ENCODE measurements at places on chromosomes 7 and 10.

- DNase-seq, result no peak
- no peak overlapping the region for H3K27ac ChIP-seq
- H3K27me3 ChIP-seq, result peaks cover 51% of the 10 kb centered on the region
- H3K4me3 ChIP-seq, result no peak overlapping the region
- no peaks in the 10 kb centered on the region for H3K4me1 ChIP-seq
These were observed 22.6 kb downstream of the CCDC3 start for GRCh38 chr10:12978891-12979290.

- no peak overlapping the region for H3K27ac ChIP-seq
- no peak overlapping the region for H3K4me3 ChIP-seq
- DNase-seq, result no peak
These were observed 431.1 kb upstream of the LRGUK start for GRCh38 chr7:133696056-133696455.

GRCh38 chr7:121061677-121062582 is 73.4 kb downstream of the CPED1 start:
- peak overlapping the region; percentile 27 for H3K27ac ChIP-seq
- H3K4me1 ChIP-seq, result peaks cover 29% of the 10 kb centered on the region
- H3K27me3 ChIP-seq, result no peaks in the 10 kb centered on the region
- H3K4me3 ChIP-seq, result no peak overlapping the region
- H3K36me3 ChIP-seq, result peaks cover 15% of the 10 kb centered on the region
- no peak for DNase-seq

GRCh38 chr10:112246-112645 is 23.0 kb upstream of the ZMYND11 start:
- no peak for DNase-seq
- no peaks in the 10 kb centered on the region for H3K36me3 ChIP-seq
- no peaks in the 10 kb centered on the region for H3K4me1 ChIP-seq
- H3K4me3 ChIP-seq, result no peak overlapping the region

DNA sequence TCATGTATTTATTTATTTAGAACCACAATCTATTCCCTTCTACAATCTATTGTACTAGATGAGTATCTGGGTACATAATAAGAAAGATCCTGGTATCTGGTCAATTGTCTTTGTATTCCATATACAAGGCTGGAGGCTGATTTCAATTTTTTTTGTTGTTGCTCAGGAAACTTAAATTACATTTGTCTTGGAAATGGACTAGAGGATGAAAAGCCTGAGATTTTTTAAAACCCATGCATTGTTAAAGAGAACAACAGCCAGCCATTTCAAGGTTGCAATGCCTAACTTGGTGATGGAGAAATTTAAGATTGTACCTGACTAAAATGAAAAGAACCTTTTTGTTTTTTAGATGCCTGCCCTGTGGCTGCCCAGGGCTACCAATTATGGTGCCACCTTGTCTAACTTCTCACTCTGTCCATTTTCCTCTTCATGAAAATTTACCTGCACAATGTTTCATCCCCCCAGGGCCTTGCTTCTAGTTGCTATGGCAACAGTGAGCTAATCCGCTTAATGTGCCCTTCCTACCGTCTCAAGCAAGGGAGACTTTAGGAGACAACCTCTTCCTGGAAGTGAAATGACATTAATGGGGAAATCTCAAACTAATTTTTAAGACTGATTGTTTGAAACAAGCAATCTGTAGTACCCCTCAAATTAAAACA is 203.7 kb upstream of the PHYHIPL start:
- no peak overlapping the region for H3K27ac ChIP-seq
- H3K4me3 ChIP-seq, result no peak overlapping the region
- H3K36me3 ChIP-seq, result no peaks in the 10 kb centered on the region

- H3K27me3 ChIP-seq, result no peaks in the 10 kb centered on the region
- no peak overlapping the region for H3K4me3 ChIP-seq
- H3K27ac ChIP-seq, result peak overlapping the region; percentile 74
- DNase-seq, result peak; percentile 50
- peaks cover 31% of the 10 kb centered on the region for H3K4me1 ChIP-seq
- no peaks in the 10 kb centered on the region for H3K36me3 ChIP-seq
These were observed 10.9 kb upstream of the MAP3K8 start for GRCh38 chr10:30422981-30423654.

DNA sequence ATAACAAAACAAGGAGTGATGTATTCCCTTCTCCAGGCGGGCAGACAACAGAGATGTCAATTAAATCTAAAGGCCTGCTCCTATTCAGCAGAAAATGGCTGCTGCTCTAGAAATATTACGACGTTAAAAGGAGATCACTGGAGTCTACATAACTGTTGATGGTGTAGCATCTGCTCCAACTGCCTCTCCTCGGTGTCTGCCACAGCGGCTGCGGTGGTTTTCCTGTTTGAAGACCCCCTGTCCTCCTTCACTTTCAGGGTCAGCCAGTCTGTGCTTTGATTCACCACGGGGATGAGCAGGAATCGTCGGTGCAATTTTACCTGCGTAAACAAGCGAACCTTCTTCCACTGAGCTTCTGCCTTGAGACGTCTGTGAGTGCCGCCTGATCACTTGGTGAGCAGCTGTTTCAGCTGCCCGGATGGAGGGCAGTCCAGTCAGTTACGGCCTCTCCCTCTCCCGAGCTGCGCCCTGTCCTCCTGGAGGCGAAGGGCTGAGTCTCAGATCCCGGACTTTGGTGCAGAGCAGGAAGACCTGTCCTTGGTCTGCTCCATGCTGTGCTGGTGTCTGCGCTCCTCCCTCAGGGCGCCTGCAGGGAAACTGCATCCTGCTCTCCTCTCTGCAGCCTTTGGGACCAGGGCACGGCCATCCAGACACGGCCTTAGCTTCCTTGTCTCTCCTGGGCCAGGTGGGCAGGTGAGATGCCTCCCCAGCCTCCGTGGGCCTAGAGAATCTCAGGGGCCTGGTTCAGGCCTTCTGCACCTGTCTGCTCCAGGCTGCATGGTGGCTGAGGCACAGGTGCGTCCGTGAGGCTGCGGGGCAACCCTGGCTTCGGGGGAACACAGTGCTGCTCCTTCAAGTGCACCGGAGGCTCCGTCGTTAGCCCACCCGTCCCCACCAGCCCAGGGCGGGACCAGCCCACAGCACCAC is 326.6 kb downstream of the ADARB2 start:
- no peak overlapping the region for H3K27ac ChIP-seq
- DNase-seq, result no peak
- peaks cover 43% of the 10 kb centered on the region for H3K27me3 ChIP-seq
- no peaks in the 10 kb centered on the region for H3K4me1 ChIP-seq

DNA sequence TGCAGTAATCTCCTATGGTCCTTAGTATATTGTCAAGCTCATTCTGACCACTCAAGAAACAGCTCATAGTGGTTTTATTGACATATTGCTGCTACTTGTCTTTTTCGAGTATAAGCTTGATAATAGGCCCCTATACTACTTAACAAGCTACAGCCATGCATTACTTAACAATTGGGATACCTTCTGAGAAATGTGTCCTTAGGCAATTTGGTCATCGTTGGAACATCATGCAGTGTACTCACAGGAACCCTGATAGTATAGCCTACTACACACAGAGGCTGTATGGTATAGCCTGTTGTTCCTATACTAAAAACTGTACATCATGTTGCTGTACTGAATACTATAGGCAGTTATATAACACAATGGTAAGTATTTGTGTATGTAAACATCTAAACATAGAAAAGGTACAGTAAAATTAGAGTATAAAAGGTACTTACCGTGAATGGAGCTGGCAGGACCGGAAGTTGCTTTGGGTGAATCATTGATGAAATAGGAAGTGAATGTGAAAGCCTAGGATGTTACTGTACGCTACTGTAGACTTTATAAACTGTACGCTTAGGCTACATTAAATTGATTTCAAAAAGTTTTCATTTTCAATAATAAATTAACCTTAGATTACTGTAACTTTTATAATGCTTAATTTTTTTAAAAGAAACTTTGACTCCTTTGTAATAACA is 160.9 kb downstream of the LRRC4 start:
- H3K4me3 ChIP-seq, result no peak overlapping the region
- H3K27me3 ChIP-seq, result no peaks in the 10 kb centered on the region
- no peaks in the 10 kb centered on the region for H3K36me3 ChIP-seq
- H3K4me1 ChIP-seq, result peaks cover 10% of the 10 kb centered on the region

GRCh38 chr7:23546897-23547572 is 15.3 kb upstream of the TRA2A start:
- H3K4me1 ChIP-seq, result no peaks in the 10 kb centered on the region
- no peak overlapping the region for H3K27ac ChIP-seq
- DNase-seq, result peak; percentile 61

- H3K27me3 ChIP-seq, result no peaks in the 10 kb centered on the region
- H3K27ac ChIP-seq, result no peak overlapping the region
- H3K4me3 ChIP-seq, result no peak overlapping the region
These were observed 39.1 kb downstream of the MINDY3 start for GRCh38 chr10:15821046-15821683.

- DNase-seq, result no peak
- H3K36me3 ChIP-seq, result no peaks in the 10 kb centered on the region
- H3K4me3 ChIP-seq, result no peak overlapping the region
These were observed 30.8 kb upstream of the DRGX start for GRCh38 chr10:49426490-49427360.

DNA sequence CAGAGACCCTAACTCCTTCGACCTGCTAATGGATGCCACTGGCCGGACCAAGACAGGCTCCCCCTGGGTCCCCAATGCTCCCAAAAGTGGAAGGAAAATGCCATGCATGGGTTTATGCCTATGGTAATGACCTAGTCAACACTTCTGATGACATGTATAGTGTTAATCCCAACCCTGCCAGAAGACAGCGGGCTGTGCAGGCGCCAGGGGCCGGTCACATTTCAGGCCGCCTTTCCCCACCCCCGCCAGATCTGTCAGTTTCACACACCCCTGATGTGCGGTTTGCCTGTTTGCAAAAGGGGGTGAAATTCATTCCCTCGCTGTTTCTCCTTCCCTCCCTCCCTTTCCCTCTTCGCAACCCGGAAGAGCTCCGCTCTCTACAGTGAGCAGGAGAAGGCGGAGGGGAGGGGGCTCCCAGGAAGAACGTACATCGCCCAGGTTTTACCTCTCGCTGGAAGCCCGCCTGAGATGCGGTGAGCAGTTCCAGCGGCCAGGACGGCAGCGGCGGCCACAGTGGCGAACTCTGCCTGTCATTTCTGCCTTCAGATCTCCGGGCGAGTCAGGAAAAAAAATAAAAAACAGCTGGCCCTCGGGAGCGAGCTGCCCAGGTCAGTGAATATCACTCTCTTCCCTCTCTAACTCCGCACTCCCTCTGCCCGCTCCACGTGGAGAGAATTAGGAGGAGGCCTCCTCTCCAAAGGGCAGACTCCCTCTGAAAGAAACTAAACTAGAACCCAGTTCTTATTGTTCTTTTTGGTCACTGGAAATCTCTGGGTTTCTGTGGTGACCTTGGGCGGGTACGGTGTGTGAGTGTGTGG is 9.4 kb upstream of the GATA3 start:
- H3K4me3 ChIP-seq, result peak overlapping the region; percentile 55
- H3K4me1 ChIP-seq, result peaks cover 55% of the 10 kb centered on the region
- no peaks in the 10 kb centered on the region for H3K36me3 ChIP-seq
- no peak overlapping the region for H3K27ac ChIP-seq
- peaks cover 100% of the 10 kb centered on the region for H3K27me3 ChIP-seq

DNA sequence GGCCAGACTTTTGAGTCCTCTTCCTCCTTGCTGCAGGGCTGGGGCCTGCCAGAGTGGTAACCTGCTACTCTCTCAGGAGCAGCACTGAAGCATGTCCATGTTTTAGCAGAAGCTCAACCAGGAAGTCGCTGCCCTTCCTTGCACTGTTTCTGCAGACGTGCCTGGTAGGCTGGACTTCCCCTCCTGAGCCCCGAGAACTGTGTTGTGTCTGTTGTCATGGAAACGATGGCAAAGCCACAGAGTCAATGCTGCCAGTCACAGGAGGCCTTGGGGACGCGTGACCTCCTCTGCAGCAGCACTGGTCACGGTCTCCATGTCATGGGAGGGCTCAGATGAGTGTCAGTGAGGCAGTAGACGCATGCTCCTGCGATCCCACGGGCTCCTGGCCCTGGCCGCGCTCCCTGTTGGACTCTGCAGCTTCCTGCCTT is 145.5 kb downstream of the FANK1 start:
- H3K4me3 ChIP-seq, result no peak overlapping the region
- no peaks in the 10 kb centered on the region for H3K36me3 ChIP-seq
- no peaks in the 10 kb centered on the region for H3K27me3 ChIP-seq
- H3K27ac ChIP-seq, result peak overlapping the region; percentile 74
- H3K4me1 ChIP-seq, result peaks cover 27% of the 10 kb centered on the region

- no peaks in the 10 kb centered on the region for H3K27me3 ChIP-seq
- H3K4me1 ChIP-seq, result peaks cover 30% of the 10 kb centered on the region
- no peak overlapping the region for H3K27ac ChIP-seq
- no peak overlapping the region for H3K4me3 ChIP-seq
- DNase-seq, result no peak
These were observed 102.2 kb downstream of the MYOF start for GRCh38 chr10:93379731-93380575.

DNA sequence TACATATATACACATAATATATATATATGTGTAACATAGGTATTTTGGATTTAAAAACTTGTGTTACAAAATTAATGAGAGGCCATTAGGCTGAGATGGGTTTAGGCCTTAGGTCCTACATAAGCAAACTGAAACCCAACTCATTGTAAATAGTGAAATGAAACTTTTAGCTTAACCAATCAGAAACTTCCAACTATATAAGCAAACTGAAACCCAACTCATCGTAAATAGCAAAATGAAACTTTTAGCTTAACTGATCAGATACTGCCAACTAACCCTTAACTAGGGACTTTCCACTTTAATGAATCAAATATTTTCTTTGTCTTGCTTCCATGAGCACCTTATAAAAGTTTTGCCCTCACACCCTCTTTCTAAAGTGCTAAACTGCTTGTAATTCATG is 17.3 kb upstream of the SAMD9L start:
- no peak for DNase-seq
- no peak overlapping the region for H3K27ac ChIP-seq
- no peaks in the 10 kb centered on the region for H3K36me3 ChIP-seq
- H3K4me3 ChIP-seq, result no peak overlapping the region

DNA sequence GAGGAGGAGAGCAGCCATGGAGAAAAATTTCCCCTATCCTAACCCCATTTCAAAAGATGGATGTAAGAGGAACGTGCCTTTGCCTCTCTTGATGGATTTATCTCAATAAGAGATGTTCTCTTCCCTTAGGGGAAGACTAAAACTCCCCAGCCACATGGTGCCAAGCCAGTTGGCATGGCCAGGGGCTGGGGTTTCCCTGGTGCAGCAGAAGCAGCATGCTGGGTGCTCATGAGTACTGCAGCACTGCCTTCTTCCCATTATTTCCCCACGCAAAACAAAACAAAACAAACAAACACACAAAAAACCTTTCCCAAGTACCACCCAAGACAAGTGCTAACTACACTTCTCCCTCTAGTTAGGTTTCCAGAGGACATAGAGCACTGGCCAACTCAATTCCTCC is 97.2 kb downstream of the DOCK4 start:
- peaks cover 85% of the 10 kb centered on the region for H3K4me1 ChIP-seq
- no peak overlapping the region for H3K27ac ChIP-seq
- no peaks in the 10 kb centered on the region for H3K36me3 ChIP-seq
- no peaks in the 10 kb centered on the region for H3K27me3 ChIP-seq
